ENCODE measurements at places on chromosomes 6 and 20.

GRCh38 chr6:3557336-3557735, 100.5 kb upstream of the SLC22A23 start:
- no peak for DNase-seq

DNA sequence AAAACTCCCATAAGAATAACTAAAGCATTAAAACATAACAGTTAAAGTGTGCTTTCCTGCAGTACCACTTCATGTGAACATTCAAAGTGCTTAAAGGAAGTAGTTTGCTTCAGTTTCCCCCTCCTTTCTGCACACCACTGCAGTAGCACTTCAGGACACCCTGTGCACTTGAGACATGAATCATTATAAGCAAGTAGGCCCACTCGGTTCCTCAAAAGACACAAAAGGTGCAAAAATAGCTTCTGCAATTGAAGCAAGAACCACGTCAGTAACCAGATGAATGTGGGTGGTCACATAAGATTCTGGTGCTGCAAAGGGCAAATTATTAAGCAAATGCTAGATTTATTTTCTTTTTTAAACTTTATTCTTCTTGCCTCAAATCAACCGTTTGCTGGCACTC, 160.6 kb downstream of the HIVEP2 start:
- no peak for DNase-seq

DNA sequence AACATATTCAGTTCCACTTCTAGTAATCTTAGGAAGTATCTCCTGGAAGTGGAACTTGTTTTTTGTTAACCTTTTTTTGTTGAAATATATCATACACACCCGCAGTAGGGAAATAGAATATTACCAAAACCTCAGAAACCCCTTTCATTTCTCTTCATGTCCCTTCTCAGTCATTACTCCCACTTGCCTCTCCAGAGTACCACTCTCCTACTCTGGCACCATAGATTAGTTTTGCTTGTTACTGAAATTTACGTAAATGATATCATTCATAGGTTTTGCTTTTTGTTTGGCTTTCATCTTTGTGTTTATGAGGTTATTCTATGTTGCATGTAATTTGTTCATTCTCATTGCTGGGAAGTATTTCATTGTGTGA, 52.8 kb downstream of the ZFAND3 start:
- DNase-seq, result no peak

DNA sequence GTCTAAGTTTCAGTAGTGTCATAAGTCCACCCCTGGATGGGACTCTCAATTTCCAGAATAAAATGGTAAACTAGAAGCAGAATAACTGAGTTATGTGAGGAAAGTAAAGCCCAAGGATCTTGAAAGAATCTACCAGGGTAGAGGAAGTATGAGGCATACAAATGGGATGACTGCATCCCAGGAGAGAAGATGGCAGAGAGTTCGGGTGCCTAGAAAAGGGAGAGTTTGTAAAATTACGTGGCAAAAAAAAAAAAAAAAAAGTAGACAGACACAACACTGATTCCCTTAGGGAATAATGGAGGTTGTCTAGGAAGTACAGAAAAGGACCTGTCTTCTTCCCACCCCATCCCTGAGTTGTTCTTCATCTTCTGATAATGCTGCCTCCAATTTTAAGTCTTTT, 3.4 kb downstream of the GABBR1 start:
- DNase-seq, result no peak

- DNase-seq, result no peak
Measured at GRCh38 chr20:38973645-38974044, 11.5 kb downstream of the DHX35 start.

DNA sequence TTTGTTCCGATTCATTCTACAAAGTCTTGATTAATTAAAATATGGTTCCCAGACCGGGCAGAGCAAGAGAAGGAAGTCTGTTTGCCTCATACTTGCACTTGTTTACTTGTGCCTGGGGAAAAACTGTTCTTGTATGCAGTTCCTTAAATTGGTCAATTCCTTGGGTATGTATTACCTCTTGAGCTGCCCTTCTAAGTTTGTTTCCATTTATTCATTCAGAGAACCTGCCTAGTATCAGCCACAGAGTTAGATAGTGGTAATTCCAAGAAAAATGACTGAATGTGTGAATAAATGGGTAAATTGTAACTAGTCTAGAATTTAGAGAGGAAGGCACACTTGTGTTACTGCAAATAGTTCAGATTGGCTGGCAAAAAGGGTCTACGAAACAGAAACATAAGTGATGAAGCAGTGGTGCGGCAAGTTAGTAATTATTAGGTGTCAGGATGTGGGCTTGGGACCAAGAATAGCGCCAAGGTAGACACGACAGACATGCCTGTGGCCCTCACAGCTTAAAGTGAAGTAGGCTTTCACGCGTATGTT, 525 bp upstream of the MAK start:
- DNase-seq, result peak; percentile 1

- no peak for DNase-seq
Measured at GRCh38 chr20:49483018-49483695, 689 bp upstream of the KCNB1 start.

- no peak for DNase-seq
Measured at GRCh38 chr6:36684447-36684812, 5.9 kb downstream of the CDKN1A start.

DNA sequence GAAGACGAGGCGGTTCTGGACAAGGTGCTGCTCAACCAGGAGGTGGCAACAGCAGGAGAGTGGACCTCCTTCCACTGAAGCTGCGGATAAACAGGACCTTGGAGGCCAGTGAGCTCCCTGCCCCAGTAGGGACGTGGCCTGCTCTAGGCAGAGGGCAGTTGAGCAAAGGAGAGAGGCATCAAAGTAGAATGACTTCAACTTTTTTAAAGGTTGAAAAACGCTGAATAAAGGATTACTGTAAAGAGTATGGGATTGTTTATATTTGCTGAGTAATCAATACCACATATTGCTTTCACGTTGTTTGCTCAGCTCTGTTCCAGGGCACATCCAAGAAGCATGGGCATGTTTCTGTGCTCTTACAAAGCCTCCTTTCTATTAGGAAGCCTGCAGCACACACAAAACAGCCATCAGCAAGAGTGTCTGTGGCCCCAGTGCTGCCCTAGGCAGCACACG, 48.1 kb downstream of the ERMARD start:
- no peak for DNase-seq

- DNase-seq, result peak; percentile 27
Measured at GRCh38 chr6:30787954-30788353, 43.6 kb upstream of the IER3 start.

GRCh38 chr6:20991910-20992309, 457.7 kb downstream of the CDKAL1 start:
- DNase-seq, result no peak

GRCh38 chr6:139262519-139263300, 29.1 kb downstream of the TXLNB start:
- no peak for DNase-seq

GRCh38 chr20:3927486-3928291, 38.5 kb downstream of the PANK2 start:
- no peak for DNase-seq

- no peak for DNase-seq
Measured at GRCh38 chr6:42974919-42975505, 4.0 kb downstream of the PEX6 start.

- DNase-seq, result no peak
Measured at GRCh38 chr6:165487950-165488349, 175.1 kb downstream of the PDE10A start.

DNA sequence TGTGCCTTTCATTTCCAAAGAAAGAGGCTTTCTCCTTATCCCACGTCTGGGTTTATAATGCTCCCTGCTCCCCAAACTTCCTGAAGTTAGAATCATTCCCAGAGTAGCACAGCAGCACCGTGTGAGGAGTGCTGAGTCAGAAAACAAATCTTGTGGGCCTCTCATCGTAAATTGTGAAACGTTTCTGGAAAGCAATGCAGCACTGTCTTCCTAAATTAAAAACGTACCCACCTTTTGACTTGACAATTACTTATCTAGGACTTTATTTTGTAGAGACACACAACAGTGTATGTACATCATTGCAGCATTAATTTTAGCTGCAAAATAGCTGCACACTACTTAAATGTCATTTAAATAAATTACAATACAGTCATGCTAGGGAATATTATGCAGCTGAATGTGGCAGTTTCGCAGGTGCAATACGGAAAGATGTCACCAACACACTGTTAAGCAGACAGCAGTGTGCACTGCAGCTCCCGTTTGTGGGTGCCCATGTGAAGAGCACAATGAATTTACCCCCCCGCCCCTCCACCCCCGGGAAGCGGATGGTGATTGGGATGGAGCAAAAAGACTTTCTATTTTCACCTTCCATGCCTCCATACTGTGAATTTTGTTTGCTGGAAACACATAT, 30.8 kb downstream of the RRBP1 start:
- DNase-seq, result no peak

GRCh38 chr6:86407128-86407527, 530.2 kb upstream of the HTR1E start:
- no peak for DNase-seq

DNA sequence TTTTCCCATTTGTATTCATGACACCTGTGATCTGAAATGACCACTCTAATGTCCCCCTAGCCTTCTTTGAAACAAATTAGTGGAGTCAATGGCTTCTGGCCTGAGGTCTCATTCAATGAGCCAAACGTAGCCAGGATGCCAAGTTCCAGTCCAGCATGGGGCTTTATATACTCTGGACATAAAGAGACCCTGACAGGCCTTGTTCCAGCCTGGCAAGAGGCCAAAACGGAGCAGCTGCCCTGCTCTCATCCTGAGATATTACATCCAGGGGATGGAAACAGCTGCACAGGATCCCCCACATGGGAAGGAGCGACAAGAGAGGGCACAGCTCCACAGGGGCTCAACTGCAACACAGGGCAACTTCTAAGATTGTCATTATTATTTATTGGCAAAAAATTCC, 437.8 kb downstream of the CDH26 start:
- no peak for DNase-seq

GRCh38 chr6:4299476-4299875, 164.1 kb upstream of the ECI2 start:
- DNase-seq, result no peak

- DNase-seq, result no peak
Measured at GRCh38 chr6:44304282-44305199, 8.6 kb downstream of the AARS2 start.

DNA sequence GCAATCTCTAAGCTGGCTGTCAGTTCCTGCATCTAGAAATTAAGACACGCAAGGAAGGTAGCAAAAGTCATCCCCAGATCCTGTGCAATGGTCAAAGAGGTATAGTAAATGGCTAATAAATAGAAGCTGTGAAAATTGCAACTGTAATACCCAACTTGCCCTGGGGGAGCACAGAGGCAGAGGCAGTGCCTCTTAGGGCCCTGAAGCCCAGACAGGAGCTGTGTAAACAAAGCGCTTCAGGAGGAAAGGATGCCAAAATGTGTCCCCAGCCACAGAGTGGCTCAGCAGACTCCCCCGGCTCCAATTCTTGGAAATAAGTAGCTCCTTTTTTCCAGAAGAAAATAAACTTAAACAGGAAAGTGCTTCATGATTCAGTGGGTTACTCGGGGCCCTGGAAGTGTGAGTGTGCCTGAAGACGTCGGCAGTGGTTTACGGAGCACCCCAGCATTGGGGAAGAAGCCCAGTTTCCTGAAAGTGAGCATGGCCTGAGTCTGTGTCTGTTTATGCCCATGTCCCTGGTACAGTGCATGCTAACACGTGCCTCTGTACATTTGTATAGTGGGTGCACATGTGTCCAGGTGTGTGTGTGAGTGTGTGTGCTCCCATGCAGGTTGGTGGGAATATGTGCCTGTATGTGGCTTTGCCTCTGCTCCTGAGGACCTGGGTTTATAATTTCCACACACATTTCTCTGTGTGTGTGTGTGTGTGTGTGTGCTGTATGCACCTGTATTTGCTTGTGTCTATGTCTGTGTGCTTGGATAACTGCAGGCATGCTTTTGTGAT, 246.7 kb downstream of the MAFB start:
- no peak for DNase-seq

DNA sequence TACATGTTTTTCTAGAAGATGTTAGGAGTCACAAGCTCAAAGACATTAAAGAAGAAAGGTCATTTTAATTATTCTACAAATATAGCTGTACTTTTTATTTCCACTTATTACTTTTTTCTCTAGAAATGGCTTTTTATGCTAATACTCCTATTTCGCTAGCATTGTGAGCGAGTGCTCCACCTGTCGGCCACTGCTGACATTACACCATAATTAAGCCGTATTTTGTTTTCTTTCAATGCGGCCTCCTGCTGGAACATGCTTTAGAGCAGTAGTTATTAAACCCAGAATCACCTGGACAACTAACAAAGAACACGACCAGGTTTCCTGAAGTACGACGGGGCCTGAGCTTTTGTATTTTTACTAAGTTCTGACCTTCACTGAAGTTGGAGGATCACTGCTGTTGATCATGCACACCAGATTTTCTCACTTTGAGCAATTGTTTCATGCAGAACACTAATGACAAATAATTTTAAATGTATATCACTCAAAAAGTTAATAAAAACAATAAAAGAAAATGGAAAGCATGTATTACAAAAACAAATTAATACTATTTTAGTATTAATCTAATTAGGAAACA, 74.1 kb upstream of the PAK5 start:
- no peak for DNase-seq

- DNase-seq, result no peak
Measured at GRCh38 chr6:105495515-105495914, 92.6 kb upstream of the PREP start.

DNA sequence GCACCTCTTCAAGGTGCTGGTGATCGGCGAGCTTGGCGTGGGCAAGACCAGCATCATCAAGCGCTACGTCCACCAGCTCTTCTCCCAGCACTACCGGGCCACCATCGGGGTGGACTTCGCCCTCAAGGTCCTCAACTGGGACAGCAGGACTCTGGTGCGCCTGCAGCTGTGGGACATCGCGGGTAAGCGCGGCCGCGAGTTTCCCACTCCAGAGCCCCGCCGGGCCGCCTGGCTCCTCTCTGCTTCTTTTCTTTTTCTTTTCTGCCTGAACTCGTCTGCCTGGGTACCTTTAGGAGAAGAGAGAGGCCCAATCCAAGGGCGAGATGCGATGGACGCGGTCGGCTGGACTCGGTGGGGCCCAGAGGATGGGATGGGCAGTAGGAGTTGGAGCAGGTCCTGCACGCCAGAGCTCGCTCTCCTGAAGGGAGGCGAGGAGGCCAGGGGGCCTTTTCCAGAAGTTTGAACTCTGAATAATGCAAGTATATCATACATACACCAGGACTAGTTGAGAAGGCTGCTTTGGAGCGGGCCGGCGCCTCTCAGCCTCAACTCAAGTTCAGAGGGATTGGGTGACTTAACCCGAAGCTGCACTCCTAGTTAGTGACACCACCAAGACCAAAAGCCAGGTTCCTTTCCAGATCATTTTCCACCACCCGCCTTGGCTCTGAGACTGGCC, 445 bp downstream of the RAB32 start:
- no peak for DNase-seq

Measured in activated CD8-positive, alpha-beta memory T cell treated with anti-CD3 and anti-CD28 coated beads for 48 hours (primary cell).